Inflammatory macrophage (primary cell): ENCODE measurements at places on chromosomes 11 and 22.

GRCh38 chr11:105538588-105538987 is 71.3 kb upstream of the GRIA4 start:
- no peak for DNase-seq

GRCh38 chr11:76231121-76231738 is 24.9 kb upstream of the WNT11 start:
- peak; percentile 30 for DNase-seq

DNA sequence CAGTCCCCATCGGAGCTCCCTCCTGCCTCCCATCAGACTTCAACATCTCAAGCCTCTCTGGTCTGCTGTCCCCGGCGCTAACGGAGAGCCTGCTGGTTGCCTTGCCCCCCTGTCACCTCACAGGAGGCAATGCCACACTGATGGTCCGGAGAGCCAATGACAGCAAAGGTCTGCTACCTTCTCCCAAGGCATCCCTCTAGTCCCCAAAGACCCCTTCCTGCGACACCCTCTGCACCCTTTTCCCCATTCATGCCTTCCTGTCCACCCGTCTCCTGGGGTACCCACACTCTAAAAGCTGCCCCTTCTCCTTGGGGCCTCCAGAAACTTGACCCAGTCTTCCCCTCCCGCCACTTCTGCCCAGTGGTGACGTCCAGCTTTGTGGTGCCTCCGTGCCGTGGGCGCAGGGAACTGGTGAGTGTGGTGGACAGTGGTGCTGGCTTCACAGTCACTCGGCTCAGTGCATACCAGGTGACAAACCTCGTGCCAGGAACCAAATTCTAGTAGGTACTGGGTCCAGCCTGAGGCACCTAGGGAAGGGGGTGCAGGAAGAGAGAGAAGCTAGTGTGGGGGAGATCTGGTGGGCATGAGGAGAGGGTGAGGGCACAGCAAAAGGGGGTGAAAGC is 860 bp downstream of the UPK2 start:
- no peak for DNase-seq

GRCh38 chr22:23251445-23252093 is 71.3 kb downstream of the BCR start:
- no peak for DNase-seq

DNA sequence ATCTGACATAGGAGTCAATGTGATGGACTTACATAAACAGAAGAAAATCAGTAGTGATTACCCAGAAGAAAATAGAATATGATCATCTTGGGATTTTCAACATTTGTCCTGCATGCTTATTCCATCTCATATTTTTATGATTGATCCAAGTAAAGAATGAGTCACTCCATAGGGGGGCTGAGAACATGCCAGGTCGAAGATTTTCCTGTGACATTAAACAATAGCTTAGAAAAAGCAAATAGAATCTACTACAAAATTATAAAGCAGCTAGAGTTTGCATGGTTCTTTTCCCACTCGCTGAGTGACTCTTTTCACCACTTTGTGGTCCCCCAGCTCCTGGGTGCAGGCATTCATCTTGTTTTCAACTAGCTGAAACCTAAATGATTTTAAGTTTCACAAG is 56.3 kb downstream of the DDI1 start:
- DNase-seq: no peak
